ENCODE measurements at places on chromosomes 1 and 21.

DNA sequence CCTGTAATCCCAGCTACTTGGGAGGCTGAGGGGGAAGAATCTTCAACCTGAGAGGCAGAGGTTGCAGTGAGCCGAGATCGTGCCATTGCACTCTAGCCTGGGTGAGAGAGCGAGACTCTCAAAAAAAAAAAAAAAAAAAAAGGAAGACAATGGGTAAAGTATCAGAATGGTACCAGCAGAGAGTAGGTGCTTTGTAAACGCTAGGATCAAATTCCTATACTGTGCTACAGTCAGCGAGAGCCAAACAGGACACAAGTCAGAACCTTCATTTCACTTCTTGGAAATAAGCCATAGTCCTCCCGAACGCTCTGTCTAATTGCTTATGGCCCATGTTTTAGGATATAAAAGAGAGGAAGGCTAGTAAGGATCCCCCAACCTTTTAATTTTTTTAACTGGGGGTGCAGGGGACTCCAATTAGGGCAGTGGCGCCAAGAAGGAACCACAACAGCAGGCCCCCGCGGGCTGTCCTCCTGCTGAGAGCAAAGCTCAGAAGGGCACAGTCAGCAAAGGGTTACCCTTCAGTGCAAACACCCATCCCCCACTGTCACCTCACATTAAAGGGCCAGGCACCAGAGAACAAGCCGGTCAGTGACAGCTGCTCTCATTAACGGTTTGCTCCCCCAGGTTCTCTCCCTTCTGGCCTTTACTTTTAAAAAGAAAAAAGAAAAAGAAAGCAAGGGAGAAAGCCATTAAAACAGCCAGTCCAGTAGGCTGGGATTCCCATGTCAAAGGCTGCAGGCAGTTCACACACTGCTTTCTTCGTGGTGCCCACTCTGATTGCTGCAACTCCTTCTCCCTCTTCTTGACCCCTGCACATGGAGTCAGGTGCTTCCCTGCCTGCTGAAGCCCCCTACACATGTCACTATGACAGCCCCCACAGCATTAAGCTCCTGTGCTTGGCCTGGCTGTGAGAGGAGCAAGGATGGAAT is 69.4 kb downstream of the PLPP3 start:
- no peak for DNase-seq

GRCh38 chr1:156090138-156090839 is 8.0 kb upstream of the MEX3A start:
- no peak for DNase-seq

DNA sequence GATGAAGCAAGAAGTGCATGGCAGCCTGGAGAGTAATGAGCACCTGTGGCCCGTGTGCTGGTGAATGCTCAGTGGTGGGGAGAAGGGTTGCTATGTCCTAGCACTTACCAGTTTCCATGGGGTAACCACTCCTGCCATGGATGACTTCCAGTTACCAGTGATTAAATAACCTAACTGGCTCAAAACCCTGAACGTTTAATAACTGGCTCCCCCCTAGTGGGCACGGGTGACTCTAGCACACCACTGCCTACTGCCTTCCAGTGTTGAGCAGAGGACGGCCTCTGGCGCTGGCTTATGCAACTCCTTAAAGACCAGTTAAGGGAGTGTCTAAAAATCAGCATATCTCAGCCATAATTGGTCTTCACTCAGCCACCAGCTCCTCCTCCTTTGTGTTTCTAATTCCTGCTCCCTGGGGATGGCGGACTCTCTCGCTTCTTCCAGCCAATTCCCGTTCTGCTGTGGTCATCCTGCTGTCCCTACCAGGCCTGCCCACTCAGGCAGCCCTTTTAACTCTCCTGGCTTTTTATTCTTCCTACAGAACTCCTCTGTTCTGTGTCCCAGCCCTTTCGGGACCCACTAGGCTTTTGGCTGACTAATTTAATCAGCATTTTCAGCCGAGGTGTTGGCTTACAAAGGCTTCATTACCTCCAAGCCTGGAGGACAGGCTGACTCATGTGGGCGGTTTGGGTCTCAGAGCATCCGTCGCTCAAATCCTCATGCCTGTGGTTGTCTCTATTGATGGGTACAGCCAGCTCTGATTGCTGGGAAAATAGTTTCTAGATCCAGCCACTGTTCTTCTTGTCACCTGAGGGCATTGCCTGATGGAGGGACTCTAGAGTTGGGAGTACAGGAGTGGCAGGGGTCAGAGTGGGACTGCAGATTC is 332.4 kb downstream of the CAMTA1 start:
- no peak for DNase-seq

GRCh38 chr21:18608226-18608625 is 204.6 kb upstream of the TMPRSS15 start:
- peak; percentile 45 for DNase-seq

DNA sequence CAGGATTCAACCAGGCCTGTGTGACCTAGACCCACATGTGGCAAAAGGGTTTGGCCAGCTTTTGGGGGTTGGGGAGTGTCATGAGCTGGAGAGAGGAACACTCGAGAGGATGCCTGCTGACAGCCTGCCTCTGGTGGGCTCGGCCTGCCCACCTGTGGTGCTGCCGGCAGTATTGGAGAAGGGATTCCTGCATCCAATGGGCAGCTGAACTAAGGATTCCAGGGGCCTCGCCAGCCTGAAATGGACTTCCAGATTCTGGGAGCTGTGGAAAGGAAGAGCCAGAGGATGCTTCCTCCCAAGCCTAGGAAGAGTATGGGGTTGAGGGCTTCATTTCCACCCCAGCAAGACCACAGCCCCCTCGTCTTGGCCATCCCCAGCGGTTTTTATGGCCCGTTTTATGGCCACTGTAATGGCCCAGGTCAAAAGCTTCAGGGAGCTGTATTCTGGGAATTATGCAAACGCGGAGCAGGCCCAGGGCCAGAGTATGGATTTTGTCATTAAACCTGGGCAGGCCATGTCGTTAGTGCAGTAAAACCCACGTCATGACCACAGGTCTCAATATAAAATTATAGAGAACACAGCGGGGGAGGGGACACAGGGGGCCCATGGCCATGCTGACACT is 63.6 kb downstream of the TMEM53 start:
- DNase-seq, result no peak

DNA sequence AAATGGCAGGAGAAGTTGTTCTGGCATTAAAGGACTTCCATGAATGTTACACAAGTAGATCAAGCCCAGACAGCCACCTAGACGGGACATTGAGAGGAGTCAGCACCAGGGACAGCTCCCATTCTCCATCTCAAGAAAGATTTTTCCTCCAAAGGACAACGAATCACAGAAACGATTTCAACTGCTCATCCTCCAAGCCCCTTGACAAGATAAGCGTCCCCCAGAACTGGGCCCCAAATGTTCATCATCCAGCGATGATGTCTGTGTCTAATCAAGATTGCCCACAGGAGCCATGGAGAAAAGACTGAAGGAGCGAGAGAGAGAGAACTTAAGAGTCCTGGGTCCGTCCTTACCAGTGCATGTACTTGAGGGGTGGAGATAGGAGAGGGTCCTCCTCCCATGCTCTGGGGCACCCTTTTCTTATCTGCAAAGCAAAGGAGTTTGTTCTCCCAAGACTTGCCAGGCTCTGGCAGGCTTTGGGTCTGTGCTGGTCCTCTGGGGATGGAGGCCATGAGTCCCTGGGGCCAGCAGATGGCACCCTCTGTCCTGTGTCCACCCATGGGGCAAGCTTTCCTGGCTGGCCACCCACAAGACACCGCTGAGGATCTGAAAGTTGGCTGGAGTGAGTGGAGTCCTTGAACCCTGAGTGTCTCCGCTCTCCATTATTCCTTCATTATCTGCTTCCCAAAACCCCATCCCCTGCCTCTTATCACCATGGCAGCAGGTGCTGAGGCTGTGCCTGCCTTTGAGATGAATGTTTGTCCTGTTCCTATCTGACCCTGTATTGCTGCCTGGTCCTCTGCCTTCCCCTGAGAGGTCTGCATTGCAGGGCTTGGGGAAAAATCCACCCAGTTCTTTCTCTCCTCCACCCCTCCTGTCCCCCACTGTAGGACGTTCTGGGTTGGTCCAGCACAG is 164.6 kb downstream of the ACTL8 start:
- peak; percentile 5 for DNase-seq

DNA sequence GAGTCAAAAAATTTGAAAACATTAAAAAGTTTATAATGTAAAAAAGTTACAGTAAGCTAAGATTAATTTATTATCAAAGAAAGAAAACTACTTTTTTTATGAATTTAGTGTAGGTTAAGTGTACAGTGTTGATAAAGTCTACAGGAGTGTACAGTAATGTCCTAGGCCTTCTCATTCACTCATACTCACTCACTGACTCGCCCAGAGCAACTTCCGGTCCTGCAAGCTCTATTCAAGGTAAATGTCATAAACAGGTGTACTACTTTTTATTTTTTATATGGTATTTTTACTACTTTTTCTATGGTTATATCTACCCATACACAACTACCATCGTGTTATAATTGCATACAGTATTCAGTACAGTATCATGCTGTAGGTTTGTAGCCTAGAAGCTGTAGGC is 49.6 kb downstream of the TBX19 start:
- no peak for DNase-seq

- no peak for DNase-seq
These were observed 104.4 kb downstream of the PIK3R3 start for GRCh38 chr1:46027788-46028573.

DNA sequence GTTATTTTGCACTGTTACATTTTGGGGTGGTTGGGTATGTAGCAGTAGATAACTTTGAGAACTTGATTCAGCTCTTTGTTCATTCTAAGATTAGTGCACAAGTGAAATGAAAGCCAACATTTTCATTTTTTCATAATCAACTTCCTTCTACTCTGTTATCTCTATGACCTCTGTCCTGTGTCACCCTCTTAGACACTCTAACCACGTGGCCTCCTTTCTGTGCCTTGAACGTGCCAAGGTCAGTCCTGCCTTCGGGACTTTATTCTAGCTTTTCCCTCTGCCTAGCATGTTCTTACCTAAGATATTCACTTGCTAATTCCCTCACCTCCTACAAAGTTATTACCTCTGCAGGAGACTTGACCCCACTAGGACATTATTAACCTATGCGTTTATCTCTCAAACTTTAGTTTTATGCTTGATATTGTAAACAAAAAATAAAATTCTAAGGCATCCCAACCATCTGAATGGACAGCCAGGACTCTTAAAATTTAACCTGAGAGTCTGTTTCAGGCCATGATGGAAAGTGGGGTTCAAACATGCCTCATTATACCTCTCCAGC is 19.2 kb upstream of the EDEM3 start:
- no peak for DNase-seq

DNA sequence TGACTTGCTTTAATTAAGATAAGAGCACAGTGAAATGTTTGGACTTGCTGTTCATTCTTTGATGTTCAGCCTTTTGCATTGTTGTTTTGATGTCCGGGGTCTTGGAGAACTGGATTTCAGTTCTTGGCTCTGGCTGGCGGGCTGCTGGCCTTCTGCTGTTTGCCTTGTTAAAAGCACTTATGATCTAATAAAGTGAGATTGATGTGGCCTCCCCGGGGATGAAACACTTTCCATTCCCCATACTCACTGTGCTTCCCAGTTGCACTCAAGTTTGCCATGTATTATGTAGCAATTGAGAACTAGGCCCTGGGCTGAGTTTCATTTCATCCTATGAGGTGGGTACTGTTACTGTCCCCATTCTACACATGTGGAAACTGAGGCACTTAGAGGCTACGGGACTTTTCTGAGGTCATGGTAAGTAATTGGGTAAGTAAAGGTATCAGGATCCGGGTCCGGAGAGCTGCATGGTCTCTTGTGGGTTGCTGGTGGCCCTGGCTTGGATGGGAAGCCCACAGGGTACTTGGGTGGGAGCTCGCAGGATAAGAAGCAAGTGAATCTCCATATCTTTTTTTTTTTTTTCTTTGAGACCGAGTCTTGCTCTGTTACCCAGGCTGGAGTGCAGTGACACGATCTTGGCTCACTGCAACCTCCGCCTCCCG is 127.7 kb upstream of the ZBTB40 start:
- no peak for DNase-seq

GRCh38 chr1:20376880-20377494 is 86.3 kb downstream of the VWA5B1 start:
- DNase-seq, result no peak

GRCh38 chr1:116934586-116935207 is 25.0 kb downstream of the PTGFRN start:
- DNase-seq, result no peak

- no peak for DNase-seq
These were observed 114.2 kb upstream of the IPO9 start for GRCh38 chr1:201714542-201715329.

All from NCI-H146 (cell line).